AML-193 (cell line): ENCODE measurements at places on chromosomes 5 and 9.

DNA sequence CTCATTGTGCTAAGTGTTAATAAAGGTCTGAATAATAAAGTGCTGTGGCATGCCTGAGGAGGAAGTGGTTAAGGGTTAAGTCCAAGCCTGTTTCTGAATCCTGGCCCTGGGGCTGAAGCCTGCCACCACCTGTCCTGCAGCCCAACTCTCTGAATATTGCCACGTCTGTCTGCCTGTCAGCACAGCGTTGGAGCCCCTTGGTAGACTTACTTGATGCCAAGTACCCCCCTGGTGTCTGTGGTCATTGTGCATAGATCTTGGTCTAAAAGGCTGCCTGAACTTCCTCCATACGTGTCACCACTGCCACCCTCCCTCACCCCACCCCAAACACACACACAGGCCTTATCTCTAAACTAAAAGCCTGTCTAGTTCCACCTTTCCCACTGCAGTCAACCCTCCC lies 35.4 kb upstream of the SLC2A8 start:
- peak; percentile 20 for DNase-seq

GRCh38 chr9:90127923-90128322 lies 514.7 kb downstream of the DIRAS2 start:
- no peak for DNase-seq

DNA sequence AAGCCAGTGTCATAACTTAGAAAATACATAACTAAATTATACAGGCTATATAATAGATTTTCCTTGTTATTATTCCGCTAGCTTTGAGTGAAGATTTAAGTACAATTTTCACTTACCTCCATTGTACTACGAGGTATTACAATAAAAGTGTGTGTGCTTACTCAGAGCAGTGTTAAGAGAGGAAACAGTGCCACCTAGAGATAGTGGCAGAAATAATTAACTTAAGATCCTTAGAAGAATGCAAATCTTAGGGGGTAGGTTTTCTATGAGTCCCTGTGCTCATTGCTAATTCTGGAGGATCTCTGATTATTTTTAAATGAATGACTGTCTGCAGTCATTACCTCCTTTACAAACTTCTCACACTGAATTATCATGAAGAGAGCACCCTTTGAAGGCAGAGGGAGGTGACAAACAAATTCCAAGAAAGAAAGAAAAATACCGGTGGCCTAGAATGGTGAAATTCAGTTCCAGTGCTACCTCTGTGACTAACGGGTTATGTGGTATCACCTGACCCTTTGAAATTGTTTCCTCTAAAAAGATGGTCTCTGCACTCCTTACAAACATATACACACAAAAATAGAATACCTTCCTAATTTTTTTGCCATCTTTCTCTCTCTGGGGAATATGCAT lies 379.8 kb downstream of the TRIM36 start:
- DNase-seq = peak; percentile 33

GRCh38 chr9:99531313-99531712 lies 290.4 kb upstream of the NR4A3 start:
- no peak for DNase-seq

GRCh38 chr5:143244000-143244736 lies 159.3 kb downstream of the NR3C1 start:
- DNase-seq = no peak

DNA sequence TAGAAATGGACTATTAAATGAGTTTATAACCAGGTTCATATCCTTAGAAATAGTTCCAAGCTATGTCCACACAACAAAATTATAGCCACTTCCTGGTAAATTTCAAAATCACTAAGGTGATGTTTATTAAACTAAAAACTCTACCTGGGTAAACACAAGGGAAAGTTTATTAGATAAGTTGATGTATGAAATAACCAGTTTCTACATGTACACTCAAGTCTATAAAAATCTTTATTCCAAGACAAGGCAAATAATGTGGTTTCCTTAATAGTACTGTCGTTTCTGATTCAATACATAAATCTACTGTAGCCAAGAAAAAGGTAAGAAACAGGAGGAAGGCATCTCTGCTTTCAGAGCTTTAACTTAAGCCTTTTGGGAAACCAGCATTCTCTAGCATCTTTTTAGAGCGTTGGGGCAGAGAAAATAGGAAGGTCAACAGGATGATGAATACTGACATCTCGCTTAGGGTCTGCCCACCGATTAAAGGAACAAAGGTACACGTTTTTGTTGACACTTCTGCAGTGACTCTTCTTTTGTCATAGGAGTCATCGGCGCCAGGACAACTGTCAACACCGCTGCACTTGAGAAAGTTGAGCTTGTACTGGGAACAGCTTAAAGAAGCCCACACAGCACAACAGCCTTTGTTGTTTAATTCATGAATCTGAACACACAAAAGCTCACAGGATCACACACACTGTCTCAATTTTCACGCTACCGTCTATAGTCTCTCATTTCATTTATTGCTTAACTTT lies 513.6 kb downstream of the SLCO4C1 start:
- DNase-seq = no peak

GRCh38 chr5:67045816-67046740 lies 150.5 kb downstream of the CD180 start:
- no peak for DNase-seq

GRCh38 chr5:124195411-124195810 lies 551.0 kb downstream of the ZNF608 start:
- DNase-seq = no peak
